Left ventricle myocardium superior (tissue), 1 donor: ENCODE measurements at places on chromosomes 2 and 18. TPM values are rescaled to one million over a fixed set of nuclear protein-coding genes. Genes with fewer than 3 reads are reported as not detected.

GRCh38 chr18:75551071-75551470 is 123.6 kb upstream of the SMIM21 start:
- no peak for DNase-seq

GRCh38 chr18:76685860-76686259 is 136.5 kb upstream of the ZNF236 start:
- DNase-seq: no peak

DNA sequence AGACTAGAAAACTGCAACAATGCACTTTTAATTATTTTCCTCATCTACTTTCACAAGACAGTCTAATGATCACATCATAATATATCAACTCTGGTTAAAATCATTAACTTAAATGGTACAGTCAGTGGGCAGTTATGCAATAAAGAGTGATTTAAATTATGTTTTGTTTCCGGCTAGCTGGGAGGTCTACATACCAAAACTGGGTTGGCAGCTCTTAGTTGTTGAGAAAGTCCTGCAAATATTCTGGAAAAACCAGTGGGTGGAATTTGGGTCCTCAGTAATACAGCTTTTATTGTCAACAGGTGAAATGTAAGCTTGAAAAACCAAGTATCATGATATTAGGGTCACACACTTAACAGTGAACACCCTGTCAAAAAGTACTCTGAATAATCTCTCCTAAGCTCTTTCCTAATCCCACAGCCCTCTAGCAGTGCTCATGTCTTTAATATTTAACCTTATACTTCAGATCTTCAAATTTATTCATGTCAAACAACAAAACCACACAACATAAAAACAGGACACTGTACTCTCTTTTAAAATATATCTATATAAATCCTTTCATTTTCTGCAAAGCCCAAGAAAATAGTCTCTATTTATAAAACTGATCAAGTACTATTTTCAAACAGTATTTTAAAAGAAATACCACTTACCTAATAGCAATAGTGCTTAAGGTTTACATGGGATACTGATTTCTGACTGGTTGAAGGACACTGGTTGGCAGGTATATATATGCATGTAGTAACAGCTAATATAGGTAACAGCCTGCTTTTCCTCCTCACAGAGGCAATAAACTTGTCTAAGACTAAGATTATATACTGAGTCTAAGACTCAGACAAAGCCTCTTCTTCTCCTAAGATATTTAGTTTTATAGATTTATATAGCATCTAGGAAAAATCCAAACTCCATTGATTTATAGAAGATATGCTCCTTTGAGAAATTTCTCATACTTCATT is 103.8 kb downstream of the GAREM1 start:
- no peak for DNase-seq

DNA sequence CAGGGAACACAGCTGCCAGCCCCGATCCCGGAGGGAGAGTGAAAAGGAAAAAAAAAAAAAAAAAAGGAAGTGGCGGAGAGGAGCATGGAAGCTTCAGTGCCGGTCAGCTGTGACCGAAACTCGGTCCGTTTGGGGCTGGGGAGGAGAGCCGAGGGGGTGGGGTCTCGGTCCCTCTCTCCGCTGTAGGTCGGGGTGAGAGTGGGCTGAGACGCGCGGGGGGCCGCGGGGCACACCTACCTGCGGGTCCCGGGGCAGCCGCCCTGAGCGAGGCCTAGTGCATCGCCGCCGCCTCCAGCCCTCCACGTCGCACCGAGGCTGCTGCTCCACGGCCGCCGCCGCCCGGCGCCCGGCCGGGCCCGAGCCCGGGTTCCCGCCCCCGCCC is 536 bp downstream of the VPS54 start:
- DNase-seq: no peak

DNA sequence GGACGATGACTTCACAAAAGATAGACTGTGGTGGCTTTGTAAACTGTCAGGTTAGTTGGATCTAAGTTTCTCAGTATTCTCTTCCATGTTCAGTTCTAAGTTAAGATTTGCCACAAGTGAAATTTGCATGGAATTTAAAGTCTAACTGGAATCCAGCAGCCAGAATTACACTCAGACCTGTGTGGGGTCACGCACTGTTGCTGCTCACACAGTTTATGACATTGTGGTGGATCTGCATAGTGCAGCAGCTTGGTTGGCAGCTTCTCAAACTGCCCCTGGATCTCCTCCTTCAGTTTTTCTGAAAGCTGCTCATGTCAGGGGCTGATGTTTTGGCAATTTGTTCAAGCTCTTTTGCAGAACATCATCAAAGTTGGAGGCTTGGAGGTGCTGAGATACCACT is 228.1 kb upstream of the KCNJ3 start:
- no peak for DNase-seq

DNA sequence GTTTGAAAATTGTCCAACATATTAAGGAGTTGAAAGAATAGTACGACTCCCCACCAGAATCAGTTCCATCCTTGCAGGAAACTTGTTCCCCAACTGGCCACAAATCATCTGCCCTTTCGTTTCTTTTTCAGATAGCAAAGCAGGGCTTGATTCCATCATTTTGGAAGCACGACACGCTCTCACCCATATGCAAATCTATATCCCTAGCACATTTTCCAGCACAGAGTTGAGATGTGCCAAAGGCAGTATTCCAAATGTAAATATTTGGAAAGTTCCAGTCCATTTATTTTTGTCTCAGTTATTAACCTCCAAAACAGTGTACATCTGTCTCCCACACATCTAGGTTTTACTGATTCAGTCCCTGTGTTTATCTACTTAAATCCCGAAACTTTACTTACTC is 128.8 kb upstream of the BCL2L11 start:
- DNase-seq: no peak

- DNase-seq: peak; percentile 75
Observed at GRCh38 chr2:66445925-66446871, 11.3 kb downstream of the MEIS1 start.

The TFCP2L1 gene
- 0.17 TPM for total RNA-seq

The B3GNT7 gene
- total RNA-seq: 8.1 TPM

The FLACC1 gene
- 5.0 TPM for total RNA-seq
